Renal cortex interstitium (tissue), 15 donors: ENCODE measurements at places on chromosomes 1 and 21.

DNA sequence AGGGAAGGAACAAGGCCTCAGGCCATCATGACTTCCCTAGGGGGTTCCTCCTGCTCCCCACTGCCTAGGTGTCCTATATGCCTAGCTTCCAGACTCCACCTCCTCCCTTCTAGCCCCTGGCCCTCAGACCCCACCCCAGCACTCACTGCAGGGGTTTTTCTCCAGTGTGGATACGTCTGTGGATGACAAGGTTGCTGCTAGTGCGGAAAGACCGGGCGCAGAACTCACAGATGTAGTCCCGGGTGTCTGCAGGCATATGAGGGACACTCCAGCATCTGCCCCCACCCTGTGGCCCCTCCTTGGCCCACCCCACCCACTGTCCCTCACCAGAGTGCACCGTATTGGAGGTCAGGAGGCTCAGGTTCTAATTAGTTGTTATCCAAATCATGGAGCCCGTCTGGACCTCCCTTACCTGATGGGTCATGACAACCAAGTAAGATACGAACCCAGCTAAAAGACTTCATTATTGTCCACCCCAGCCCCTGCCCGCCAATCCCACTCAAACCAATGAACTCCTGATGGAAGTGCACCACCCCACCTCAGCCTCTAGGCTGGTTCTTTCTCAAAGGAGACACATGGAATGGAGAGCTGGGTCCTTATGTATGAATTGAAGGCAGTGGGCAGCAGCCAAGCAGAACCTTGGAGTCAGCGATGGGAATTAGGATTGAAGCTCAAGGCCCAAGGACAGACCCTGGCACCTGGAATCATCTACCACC lies 8.2 kb downstream of the ZNF692 start:
- DNase-seq: no peak

DNA sequence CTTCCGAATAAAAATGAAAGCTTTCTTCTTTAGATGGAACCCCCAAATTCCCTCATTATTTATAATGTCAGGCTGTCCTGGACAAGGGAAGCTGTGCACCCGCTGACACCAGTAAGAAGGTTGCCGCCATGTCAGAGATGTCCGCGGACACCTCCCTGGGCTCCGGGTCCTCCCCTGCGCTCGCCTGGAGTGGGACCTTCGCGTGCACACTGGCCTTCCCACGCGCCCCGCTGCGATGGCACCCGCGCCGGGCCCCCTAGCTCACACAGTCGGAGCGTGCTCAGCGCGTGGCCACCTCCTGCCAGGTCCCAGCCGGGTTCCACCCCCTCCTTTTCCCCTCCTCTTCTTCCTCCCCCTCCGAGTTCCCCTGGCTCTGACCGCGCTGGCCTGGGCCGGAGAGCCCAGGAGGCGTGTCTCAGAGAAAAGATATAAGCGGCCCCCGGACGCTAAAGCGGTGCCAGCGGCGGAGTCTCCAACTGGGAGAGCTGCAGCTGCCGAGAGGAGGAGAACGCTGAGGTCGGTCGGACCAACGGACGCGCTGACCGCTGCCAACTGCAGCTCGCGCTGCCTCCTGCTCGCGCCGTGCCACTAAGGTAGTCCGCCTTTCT lies at the start of gene G0S2:
Gene G0S2 (plus strand): TSS at position 456 of the 608 bp plus-strand sequence. CDS start 273 bp downstream, outside the sequence.
- DNase-seq: no peak

DNA sequence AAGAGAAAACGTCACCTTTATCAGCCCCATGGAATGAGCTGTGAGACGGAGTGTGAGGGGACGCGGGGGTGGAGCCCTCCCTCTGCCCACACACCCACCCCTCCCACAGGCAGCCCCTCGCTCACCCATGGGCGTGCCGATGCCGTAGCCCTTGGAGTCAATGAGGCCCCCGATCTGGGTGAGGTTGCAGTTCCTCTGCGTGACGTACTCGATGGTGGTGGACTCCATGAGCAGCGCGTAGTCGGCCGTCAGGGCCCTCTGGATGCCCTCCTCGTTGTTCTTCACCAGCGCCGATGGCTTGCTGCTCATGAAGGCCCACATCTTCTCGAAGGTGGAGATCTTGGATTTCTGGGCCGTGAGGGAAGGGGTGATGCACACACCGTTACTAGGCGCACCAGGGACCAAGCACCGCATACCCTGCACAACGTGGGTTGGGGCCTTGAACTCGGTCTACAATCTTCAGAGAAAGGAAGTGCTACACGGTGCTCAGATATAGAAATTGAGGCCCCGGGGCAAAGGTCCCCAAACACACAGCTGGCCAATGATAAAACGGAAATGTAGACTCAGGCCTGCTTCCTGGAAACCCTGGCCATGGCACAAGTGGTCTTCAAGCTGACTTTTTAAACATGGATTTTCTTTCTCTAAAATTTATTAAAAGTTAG lies 228.2 kb downstream of the GRIK3 start:
- DNase-seq: no peak

DNA sequence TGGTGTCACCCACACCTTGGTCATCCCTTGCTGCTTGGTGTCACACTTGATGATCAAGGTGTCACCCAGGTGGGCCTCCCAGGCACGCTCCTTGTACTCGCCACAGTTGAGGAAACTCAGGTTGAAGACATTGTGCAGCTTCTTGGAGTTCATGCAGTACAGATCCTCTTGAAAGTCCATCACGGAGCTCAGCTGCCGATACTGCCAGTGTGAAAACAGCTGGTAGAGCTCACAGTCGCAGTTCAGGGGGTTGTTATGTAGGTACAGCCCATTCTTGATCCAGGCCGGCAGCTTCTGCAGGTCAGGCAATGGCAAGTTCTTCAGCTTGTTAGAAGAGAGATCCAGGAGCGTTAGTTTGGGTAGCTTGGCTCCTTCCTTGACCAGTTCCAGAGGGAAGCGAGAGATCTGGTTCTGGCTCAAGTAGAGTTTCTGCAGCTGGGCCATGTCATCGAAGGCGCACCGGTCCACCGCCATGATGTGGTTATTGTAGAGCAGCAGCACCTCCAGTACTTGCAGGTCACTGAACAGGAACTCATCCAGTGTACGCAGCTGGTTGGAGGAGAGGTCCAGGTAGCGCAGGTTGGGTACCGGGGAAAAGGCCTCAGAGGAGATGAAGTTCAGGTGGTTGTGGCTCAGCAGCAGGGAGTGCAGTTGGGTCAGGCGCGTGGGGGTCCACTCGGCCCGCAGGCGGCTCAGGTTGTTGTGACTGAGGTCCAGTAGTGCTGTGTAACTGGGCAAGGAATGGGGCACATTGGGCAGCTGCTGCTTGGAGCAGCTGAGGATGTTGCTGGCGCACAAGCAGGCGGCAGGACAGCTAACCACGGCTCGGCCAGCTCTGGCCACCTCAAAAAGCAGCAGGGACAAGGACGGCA lies 1.3 kb downstream of the AMIGO1 start:
- DNase-seq: no peak

- DNase-seq: no peak
These were observed 16.0 kb upstream of the ZBTB8B start for GRCh38 chr1:32448773-32449456.

DNA sequence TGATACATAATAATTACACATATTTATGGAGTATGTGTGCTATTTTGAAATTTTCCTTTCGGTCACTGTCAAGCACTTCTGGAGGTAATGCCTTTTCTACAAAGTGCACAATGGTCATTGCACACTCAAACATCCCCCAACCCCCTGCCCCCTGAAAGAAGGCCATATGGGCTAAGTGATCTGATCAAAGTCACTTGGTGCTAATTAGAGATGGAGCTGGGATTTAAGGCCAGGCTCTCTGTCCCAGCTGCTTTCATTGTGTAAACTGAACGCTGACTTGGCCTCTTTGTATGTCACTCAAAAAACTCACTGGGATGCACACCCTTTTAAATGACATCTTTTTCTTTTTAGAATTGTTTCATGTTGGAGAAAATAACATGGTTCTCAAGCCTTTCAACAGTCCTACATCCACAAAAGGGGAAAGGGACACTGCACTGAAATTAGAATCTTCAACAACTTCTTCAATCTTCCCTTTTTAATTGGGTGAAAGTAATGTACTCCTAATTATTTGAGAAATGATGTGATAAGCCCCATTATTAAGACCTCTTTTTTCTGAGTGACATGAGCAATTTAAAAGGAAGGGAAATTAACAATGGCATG lies 149.2 kb downstream of the ST6GALNAC5 start:
- DNase-seq: no peak

- no peak for DNase-seq
These were observed 513 bp upstream of the HHAT start for GRCh38 chr1:210328032-210328745.

DNA sequence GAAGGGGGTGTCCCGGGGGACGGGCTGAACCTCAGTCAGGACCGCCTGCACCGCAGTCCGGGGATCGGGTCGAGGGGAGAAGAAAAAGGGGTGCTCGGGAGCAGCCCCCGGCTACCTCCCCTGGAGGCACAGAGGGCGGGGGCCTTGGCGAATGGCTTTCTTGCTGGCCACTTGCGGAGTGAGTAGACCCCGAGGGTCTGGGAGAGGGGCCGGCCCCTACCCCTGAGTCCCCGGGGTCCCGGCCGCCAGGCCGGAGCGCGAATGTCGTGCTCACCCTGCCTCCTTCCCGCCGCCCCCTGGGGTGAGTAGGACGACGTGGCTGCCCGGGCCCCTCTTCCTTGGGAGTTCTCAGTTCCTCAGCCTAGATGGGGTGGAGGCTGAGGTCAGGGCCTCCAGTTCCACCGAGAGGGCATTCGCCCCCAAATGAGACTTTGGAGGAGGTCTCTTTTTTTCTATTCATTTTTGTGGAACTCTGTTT lies 113.0 kb downstream of the OSBPL9 start:
- DNase-seq: no peak

GRCh38 chr1:183199304-183199703 lies 13.2 kb downstream of the LAMC2 start:
- no peak for DNase-seq

- DNase-seq: no peak
These were observed 64.0 kb upstream of the DIP2A start for GRCh38 chr21:46394595-46395104.

DNA sequence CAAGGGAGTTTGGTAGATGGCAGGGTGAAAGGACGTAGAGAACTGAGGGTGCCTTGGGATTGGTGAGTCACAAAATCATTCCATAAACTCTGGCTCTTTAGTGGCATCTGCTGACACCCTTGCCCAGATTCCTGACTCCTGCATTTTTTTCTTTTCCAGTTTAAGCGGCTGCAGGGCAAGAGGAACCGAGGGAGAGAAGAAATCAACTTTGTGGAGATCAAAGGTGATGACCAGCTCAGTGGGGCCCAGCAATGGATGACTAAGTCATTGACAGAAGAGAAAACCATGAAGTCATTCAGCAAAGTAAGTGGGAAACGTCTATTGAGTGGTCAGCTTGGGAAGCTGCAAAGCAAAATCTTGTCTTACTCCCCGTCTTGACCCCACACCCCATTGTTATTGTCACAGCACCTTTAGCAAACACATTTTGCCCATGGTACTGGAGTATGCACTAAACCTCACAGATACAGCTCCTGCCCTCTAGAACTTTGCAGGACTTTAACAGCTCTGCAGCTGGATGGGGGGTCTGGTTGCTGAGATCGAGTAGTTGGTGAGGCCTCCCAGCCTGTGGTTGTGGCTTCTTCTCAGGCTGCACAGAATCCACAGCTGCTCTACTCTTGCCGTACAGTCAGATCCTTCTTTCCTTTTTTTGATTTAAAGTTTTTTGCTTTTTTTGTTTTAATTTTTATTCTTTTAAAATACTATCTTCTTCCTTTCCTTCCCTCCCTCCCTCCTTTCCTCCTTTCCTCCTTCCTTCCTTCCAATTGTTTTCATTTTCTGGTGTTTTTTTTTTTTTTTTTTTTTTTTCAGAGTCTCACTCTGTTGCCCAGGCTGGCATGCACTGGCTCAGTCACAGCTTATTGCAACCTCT lies 21.9 kb downstream of the SH2D2A start:
- no peak for DNase-seq

- no peak for DNase-seq
These were observed 65.6 kb downstream of the GRIK3 start for GRCh38 chr1:36968730-36969129.

- DNase-seq: no peak
These were observed 274.9 kb downstream of the FOXD2 start for GRCh38 chr1:47712596-47713299.

DNA sequence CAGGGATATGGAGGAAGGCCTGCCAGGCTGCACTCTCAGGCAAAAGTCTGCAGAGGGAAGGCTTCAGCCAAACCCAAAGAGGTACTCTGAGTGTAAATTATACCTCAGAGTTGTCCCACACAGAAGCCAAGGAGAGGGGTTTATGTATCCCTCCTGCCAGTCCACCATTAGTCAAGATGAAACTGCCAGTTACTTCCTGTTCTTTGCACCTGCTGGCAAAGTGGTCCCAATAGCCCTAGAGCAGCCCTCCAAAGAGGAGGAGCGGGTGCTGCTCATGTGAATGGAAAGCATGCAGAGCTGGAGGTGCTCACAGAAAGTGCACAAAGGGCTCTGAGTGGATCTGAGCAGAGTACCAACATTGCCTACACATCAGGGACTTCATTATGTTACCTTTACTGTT lies 37.1 kb upstream of the MCOLN3 start:
- no peak for DNase-seq

DNA sequence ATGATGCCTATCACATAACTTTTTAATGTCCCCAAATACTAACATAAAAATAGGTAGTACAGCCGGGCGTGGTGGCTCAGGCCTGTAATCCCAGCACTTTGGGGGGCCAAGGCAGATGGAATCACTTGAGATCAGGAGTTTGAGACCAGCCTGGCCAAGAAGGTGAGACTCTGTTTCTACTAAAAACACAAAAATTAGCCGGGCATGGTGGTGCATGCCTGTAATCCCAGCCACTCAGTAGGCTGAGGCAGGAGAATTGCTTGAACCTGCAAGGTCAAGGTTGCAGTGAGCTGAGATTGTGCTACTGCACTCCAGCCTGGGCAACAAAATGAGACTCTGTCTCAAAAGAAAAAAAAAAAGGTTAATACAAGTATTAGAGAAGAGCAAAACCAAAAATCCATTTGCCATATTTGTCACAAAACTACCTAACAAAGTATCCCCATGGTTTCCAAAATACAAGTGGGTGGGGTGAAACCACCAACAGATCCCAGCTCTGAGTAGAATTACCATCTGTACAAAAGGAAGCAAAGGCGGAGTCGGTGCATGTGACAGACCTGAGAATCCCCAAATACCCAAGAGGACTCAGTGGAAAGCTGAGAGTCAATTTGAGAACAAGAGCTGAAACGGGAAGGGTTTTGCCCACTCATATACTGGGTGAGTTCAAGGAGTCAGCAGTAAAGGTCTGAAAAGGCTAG lies 113.2 kb downstream of the TOMM20 start:
- DNase-seq: no peak

- DNase-seq: no peak
These were observed 71.3 kb downstream of the OBSCN start for GRCh38 chr1:228279011-228279721.

GRCh38 chr1:58345215-58346035 lies 201.1 kb downstream of the OMA1 start:
- no peak for DNase-seq
